ENCODE measurements at places on chromosomes 7 and 10.

DNA sequence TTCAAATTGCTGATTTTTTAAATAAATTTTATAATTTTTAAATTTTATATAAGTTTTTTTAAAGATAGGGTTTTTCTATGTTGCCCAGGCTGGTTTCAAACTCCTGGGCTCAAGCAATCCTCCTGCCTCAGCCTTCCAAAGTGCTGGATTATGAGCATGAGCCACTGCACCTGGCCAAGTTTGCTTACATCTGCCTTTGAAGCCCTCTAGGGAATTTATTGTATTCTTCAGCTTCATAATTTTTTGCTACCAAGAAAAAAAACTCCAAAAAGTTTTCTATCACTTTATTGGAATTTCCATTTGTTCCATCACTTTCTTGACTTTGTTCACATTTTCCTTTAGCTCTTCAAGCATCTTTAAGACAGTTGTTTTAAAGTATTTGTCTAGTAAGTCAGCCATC lies 3.8 kb upstream of the POLD2 start:
- DNase-seq: no peak

GRCh38 chr10:35369049-35369611 lies 32.8 kb downstream of the CCNY start:
- no peak for DNase-seq

DNA sequence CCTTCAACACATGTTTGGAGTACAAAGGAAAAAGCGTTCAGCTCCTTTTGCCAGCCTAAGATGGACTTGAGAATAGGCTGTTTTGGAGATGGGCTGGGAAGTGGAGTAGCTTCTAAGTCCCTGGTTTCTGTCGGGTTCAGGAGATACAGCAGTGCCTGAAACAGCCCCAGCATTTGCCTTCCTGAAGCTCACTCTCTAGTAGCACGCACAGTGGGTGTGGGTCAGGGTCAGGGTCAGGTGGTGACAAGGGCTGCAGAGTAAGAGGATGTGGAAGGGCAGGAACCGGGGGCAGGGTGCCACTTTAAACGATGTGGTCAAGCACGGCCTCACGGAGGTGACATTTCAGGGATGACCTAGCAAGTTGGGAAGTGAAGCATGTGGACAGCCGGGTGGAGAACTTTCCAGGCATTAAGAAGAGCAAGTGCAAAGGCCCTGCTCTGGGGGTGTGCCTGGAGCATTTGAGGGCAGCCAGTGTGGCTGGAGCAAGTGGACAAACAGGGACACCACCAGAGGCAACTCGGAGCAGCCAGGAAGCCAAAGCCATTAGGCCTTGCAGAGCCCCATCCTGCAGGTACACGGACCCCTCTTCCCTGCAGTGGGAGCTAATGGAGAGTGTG lies 382.2 kb upstream of the ZMIZ1 start:
- DNase-seq: no peak

DNA sequence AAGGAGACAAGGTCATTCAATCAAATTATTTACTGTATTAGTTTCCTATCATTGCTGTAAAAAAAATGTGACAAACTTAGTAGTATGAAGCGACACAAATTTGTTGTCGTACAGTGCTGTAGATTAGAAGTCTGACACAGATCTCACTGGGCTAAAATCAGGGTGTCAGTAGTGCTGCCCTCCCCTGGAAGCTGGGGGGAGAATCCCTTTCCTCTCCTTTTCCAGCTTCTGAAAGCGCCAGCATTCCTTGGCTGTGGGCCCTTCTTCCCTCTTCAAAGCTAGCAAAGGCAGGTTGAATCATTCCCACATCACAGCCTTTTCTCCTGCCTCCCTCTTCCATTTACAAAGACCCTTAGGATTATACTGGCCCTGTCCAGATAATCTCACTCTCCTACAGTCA lies 28.0 kb downstream of the VPS41 start:
- DNase-seq: no peak

GRCh38 chr7:99794585-99795502 lies 10.9 kb upstream of the CYP3A4 start:
- DNase-seq: no peak

- no peak for DNase-seq
These were observed 97.7 kb downstream of the HIBADH start for GRCh38 chr7:27564881-27565482.

GRCh38 chr7:80432166-80432565 lies 79.7 kb downstream of the GNAT3 start:
- DNase-seq: no peak
